ENCODE measurements at places on chromosomes 4 and X. TPM values are rescaled to one million over a fixed set of nuclear protein-coding genes. Genes with fewer than 3 reads are reported as not detected.

Gene SPANXN3
- total RNA-seq, result not detected

Gene ESX1
- total RNA-seq, result not detected

Gene GUCY1A1
- total RNA-seq, result 37.1 TPM

- no peaks in the 10 kb centered on the region for H3K36me3 ChIP-seq
- no peaks in the 10 kb centered on the region for H3K4me1 ChIP-seq
- H3K27ac ChIP-seq, result no peak overlapping the region
- no peak overlapping the region for H3K4me3 ChIP-seq
- DNase-seq, result no peak
Measured at GRCh38 chrX:7444967-7445366, 297.0 kb upstream of the PUDP start.

DNA sequence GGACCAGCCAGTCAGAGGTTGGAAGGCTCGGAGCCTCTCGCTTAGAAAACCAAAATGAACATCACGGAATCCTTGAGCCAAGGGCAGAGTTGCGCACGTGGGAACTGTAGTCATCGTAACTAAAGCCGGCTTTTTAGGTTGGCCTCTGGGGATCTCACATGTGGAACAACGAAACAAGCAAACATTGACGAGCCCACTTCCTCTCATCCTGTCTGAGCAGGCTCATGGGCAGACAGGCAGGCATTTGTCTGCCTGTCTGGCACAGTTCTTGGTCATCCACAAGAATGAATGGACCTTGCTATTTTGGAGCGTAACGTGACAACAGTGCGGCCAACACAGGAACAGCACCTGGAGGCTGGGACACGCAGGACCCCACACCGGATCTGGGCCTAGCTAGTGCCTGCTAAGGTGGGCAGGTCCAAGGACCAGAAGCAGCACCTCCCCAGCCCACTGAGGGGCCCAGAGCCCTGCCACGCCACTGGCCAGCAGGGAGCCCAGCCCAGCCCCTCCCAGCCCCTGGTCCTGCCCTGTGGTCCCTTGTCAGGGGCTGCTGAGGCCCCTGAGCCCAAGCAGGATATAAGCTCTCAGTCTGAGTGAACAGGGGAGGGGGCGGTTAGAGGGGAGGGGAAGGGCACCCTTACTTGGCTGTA, 9.2 kb upstream of the TREX2 start:
- H3K4me1 ChIP-seq, result no peaks in the 10 kb centered on the region
- DNase-seq, result no peak
- no peak overlapping the region for H3K4me3 ChIP-seq
- peaks cover 12% of the 10 kb centered on the region for H3K36me3 ChIP-seq

Gene CPLX1
- total RNA-seq, result 1.1 TPM

DNA sequence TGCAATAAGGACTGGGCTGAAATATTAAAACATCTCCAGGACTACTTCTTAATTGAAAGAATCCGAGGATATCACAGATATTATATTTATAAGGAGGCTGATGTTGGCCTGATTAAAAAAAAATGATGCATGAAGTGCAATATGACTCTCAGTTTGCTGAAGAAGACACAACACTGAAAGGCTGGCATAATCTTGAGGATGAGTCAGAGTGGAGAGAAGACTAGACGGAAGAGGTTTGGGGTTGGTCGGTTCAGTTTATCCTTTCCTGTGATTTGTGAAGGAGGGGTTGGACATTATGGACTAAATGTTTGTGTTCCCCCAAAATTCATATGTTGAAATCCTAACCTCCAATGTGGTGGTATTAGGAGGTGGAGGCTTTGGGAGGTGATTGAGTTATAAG, 170.3 kb downstream of the CORIN start:
- H3K27ac ChIP-seq, result no peak overlapping the region
- H3K4me1 ChIP-seq, result no peaks in the 10 kb centered on the region
- no peaks in the 10 kb centered on the region for H3K36me3 ChIP-seq
- DNase-seq, result no peak
- no peak overlapping the region for H3K4me3 ChIP-seq

Gene IL13RA1
- 29.6 TPM for total RNA-seq

Gene CITED1
- total RNA-seq, result not detected

DNA sequence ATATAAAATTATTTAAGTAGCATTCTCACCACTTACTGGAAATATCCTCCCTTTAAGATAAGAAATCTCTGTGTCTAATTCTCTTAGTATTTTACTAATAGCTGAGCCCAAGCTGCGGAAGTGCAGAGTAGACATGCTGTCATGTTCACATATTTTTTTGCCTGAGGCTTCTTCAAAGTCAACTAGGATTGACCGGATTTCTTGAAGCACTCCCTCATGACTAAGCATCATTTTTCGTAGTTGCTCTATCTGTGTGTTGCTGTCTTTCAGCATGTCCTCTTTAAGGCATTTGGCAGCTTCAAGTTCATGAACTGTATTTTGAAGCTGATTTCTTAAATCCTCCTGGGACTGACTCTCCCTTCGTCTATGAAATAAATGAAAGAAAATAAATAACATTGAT, 36.9 kb downstream of the CCDC158 start:
- no peaks in the 10 kb centered on the region for H3K27me3 ChIP-seq
- H3K4me1 ChIP-seq, result no peaks in the 10 kb centered on the region
- no peaks in the 10 kb centered on the region for H3K36me3 ChIP-seq
- no peak overlapping the region for H3K27ac ChIP-seq
- H3K4me3 ChIP-seq, result no peak overlapping the region
- no peak for DNase-seq

GRCh38 chrX:68930542-68931317, 101.9 kb downstream of the EFNB1 start:
- no peaks in the 10 kb centered on the region for H3K36me3 ChIP-seq
- no peak for DNase-seq
- peak overlapping the region; percentile 17 for H3K27ac ChIP-seq
- no peaks in the 10 kb centered on the region for H3K4me1 ChIP-seq

Gene CEP44
- total RNA-seq, result 5.7 TPM

Gene TENM3
- total RNA-seq, result 2.8 TPM

GRCh38 chr4:144283526-144283925, 143.0 kb upstream of the GYPA start:
- no peak overlapping the region for H3K27ac ChIP-seq
- H3K4me3 ChIP-seq, result no peak overlapping the region
- H3K27me3 ChIP-seq, result no peaks in the 10 kb centered on the region
- H3K36me3 ChIP-seq, result no peaks in the 10 kb centered on the region

DNA sequence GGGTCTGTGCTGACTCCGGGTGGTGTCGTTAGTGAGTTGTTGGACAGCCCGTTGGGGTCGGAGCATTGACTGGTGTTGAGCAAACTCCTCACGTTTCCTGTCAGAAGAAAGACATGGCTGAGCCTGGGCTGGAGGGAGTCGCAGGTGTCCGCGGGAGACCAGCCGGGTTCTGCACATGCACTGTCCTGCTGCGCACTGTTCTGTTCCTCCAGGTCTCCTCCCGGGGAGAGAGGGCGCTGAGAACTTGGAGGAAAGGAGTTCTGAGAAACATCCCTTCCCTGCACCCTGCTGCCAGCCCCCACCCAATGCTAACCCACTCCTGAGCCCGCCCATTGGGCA, 1.1 kb downstream of the ZNF141 start:
- DNase-seq, result no peak
- no peaks in the 10 kb centered on the region for H3K27me3 ChIP-seq
- no peaks in the 10 kb centered on the region for H3K4me1 ChIP-seq
- no peak overlapping the region for H3K27ac ChIP-seq
- peaks cover 1% of the 10 kb centered on the region for H3K36me3 ChIP-seq
- H3K4me3 ChIP-seq, result peak overlapping the region; percentile 84

- DNase-seq, result no peak
- H3K27me3 ChIP-seq, result no peaks in the 10 kb centered on the region
- no peak overlapping the region for H3K27ac ChIP-seq
- no peaks in the 10 kb centered on the region for H3K4me1 ChIP-seq
Measured at GRCh38 chr4:55609393-55609866, 17.4 kb upstream of the PDCL2 start.

Gene NAP1L2
- 0.11 TPM for total RNA-seq

GRCh38 chr4:128844931-128845330, 35.4 kb downstream of the JADE1 start:
- no peak overlapping the region for H3K4me3 ChIP-seq
- H3K4me1 ChIP-seq, result peaks cover 20% of the 10 kb centered on the region
- no peak overlapping the region for H3K27ac ChIP-seq
- peaks cover 62% of the 10 kb centered on the region for H3K36me3 ChIP-seq
- no peak for DNase-seq
- no peaks in the 10 kb centered on the region for H3K27me3 ChIP-seq

DNA sequence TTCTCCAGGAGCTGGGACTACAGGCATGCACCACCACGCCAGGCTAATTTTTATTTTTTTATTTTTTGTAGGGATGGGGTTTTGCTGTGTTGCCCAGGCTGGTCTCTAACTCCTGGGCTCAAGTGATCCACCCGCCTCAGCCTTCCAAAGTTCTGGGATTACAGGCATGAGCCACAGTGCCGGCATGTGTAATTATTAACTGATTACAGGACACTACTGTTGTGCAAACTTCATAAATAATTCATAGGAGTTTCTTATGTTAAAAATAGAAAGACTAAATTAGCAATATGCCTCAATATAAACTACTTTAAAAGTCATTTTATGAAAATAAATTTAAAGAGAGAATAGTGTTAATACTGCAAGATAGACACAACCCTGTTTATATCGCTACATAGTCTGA, 221.9 kb downstream of the SNCA start:
- DNase-seq, result no peak
- H3K36me3 ChIP-seq, result no peaks in the 10 kb centered on the region
- H3K27ac ChIP-seq, result no peak overlapping the region
- H3K27me3 ChIP-seq, result no peaks in the 10 kb centered on the region

Gene HMGB3
- total RNA-seq, result 0.21 TPM

GRCh38 chr4:109075621-109076020, 226.8 kb downstream of the COL25A1 start:
- DNase-seq, result no peak
- no peak overlapping the region for H3K4me3 ChIP-seq
- H3K27ac ChIP-seq, result no peak overlapping the region
- no peaks in the 10 kb centered on the region for H3K27me3 ChIP-seq

GRCh38 chr4:169225812-169226211, 44.9 kb downstream of the SH3RF1 start:
- no peak overlapping the region for H3K27ac ChIP-seq
- no peaks in the 10 kb centered on the region for H3K36me3 ChIP-seq
- H3K4me3 ChIP-seq, result no peak overlapping the region
- DNase-seq, result no peak

DNA sequence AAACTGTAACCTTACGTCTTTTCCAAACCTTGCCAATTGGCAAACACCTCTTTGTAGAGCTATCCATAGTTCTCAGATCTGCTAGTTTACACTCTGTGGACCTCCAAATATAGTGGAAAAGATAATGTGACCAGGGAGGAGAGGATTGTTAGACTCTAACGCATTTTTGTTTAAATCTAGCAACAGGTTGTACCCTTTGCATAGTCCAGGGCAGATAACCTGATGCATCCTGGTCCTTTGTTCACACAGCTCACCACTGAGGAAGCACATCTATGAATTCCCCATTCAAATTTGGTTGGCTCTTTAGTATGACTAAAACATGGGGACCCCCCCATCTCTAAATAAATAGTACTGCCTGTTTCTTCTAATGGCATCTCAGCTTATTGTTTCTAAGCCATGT, 55.9 kb downstream of the PAGE2 start:
- H3K36me3 ChIP-seq, result no peaks in the 10 kb centered on the region
- no peak for DNase-seq
- H3K27ac ChIP-seq, result no peak overlapping the region
- H3K4me1 ChIP-seq, result no peaks in the 10 kb centered on the region
- H3K27me3 ChIP-seq, result no peaks in the 10 kb centered on the region

Gene MAGEB10
- not detected for total RNA-seq

Gene UCP1
- total RNA-seq, result not detected

Gene ARAP2
- 12.2 TPM for total RNA-seq

Gene CEP135
- 0.53 TPM for total RNA-seq

Gene SYTL5
- total RNA-seq, result not detected

Gene POF1B
- total RNA-seq, result 0.21 TPM

GRCh38 chr4:3390288-3390811, 51.4 kb upstream of the HGFAC start:
- H3K27me3 ChIP-seq, result no peaks in the 10 kb centered on the region
- H3K36me3 ChIP-seq, result no peaks in the 10 kb centered on the region
- H3K4me3 ChIP-seq, result no peak overlapping the region
- no peak for DNase-seq
- peaks cover 17% of the 10 kb centered on the region for H3K4me1 ChIP-seq

- no peaks in the 10 kb centered on the region for H3K36me3 ChIP-seq
- no peaks in the 10 kb centered on the region for H3K27me3 ChIP-seq
- DNase-seq, result no peak
- H3K27ac ChIP-seq, result no peak overlapping the region
- no peak overlapping the region for H3K4me3 ChIP-seq
- H3K4me1 ChIP-seq, result no peaks in the 10 kb centered on the region
Measured at GRCh38 chrX:124212622-124213021, 119.8 kb upstream of the TEX13D start.

DNA sequence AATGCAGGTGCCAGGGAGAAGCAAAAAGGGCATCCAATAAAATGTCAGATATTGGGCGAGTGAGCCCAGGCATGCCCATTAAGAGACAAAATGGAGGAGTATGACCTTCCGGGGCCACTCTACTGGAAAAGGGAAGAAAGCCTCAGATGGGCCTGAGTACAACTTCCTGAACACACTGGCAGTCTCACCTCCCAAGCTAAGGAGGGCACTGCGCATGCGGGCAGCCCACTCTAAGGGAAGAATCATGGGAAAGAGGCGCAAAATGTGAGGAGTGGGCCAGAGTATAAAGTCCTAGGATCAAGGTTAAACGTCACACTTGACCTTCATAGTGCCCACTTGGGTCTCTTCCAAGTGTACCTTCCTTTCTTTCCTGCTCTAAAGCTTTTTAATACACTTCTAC, 63.5 kb downstream of the TIGD2 start:
- no peaks in the 10 kb centered on the region for H3K36me3 ChIP-seq
- no peak overlapping the region for H3K4me3 ChIP-seq
- H3K27me3 ChIP-seq, result no peaks in the 10 kb centered on the region
- H3K27ac ChIP-seq, result no peak overlapping the region

GRCh38 chrX:154032653-154033052, 13.0 kb upstream of the IRAK1 start:
- no peaks in the 10 kb centered on the region for H3K27me3 ChIP-seq
- DNase-seq, result no peak

Gene CXCL11
- not detected for total RNA-seq

Data from ascending aorta (tissue), 2 donors.